NCI-H2081 treated with DMSO at 0.1 percent for 48 hours (cell line): ENCODE measurements at places on chromosomes 7 and 10.

DNA sequence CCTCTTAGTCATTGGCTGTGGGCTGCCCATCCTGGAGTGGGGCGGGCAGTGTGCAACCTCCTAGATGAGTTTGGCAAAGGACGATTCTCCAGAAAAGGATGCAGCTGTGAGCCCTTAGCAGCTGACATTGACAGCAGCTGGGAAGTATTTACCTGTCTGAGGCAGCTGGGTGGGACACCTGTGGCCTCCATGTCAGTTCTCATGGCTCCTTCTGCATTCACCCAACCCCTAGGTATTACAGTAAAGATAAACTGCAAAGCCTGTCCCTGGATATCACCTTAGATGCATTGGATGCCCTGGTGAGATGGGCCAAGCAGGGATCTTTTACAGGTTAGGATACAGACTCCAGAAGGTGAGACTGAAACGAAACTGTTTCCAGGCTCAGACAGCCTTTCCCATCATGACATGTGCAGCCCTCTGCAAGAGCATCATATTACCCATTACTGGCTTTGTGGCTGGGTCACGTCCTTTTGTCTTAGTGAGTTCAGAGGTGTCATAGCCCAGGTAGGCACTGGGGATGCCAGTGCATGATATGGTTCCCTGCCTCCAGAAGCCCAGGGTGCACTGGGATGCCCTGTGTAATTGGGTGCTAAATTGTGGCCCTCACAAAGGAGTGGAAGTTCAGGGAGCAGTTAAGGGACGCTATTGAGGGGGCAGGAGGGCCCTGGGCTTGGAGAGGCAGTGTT, 28.9 kb downstream of the MINDY4 start:
- DNase-seq = no peak

DNA sequence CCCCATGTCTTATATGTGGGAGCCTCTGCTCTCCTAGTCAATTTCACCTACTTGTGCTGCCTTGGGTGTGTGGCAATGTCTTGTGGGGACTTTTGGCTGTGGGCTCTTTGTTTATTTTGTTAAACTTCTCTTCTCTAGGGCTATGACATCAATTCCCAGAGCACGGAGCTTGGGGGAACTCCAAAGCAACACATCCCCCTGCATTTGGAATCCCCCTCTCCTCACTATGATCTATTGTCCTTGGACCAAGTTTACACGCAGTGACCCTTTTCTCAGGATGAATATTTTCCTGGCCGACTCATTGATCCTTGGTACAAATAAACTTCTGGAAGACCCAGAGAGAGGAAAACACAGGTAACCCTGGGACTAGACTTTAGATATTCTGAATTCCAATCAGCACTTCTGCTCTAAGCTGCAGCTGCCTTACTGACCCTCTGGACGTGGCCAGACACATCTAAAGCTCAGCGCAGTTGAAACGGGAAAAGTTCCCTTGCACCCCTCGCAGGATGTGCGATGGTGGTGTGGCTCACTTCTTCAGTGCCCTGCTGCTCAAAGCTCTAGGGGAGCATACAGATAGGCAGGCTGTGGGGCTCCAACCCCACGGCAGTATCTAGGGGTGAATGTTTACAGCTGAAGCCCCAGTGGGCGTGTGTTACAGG, 110.8 kb downstream of the TMEM178B start:
- DNase-seq = no peak

GRCh38 chr10:48231699-48232315, 42.7 kb downstream of the FRMPD2 start:
- no peak for DNase-seq

GRCh38 chr10:92238586-92239098, 52.2 kb downstream of the CPEB3 start:
- no peak for DNase-seq

GRCh38 chr7:42650171-42650570, 261.7 kb downstream of the C7orf25 start:
- no peak for DNase-seq

GRCh38 chr10:33157103-33157502, 177.4 kb downstream of the NRP1 start:
- DNase-seq = no peak

DNA sequence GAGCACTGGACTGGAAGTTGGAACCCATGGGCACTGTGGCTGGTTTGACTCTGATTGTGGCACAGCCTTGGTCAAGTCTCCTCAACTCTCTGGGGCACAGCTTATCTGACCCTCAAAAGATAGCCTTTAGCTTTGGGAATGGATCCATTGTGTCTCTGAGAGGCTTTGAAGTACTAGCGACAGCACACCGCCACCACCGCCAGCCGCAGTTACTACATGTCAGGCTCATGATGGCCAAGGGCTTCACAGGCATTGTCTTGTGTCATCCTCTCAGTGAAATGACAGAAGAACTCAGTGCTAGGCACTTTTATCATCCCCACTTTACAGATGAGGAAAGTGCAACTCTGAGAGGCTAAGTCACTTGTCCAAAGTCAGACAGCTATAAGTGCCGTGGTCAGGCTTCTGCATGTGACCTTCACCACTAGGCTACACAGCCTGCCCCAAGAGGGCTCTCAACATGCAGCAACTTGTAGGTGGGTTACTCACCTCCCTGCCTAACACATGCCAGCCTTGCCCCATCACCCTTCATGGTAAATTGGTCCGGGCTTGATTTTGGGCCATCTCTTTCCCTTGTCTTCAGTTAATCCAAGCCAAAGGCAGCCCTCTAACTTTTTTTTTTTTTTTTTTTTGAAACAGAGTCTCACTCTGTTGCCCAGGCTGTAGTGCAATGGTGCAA, 44.1 kb downstream of the C10orf105 start:
- DNase-seq = no peak

GRCh38 chr10:1173091-1173490, 116.9 kb downstream of the WDR37 start:
- DNase-seq = no peak

DNA sequence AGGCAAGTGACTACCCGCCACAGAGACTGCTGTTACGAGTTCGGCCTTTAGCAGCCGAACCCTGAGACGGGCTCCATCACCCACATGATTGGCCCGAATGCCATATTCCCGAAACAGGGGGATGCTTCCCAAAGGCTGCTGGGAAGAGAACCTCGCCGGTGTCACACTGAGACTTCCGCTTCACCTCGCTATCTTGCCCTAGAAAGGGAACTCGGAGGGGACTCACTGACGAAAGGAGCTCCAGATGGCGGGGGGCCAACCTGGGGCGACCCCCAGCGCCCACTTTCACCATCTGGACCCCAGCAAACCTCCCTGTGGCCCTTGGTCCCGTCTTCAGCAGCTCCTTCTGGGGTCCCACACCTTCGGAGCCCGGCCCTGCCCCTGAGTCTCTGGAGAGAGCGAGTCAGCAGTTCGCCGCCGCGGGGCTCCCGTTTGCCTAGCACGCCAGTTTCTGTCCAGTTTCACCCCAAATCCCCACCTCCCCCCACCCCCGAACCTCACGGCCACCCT, 529 bp downstream of the HPS1 start:
- DNase-seq = no peak

DNA sequence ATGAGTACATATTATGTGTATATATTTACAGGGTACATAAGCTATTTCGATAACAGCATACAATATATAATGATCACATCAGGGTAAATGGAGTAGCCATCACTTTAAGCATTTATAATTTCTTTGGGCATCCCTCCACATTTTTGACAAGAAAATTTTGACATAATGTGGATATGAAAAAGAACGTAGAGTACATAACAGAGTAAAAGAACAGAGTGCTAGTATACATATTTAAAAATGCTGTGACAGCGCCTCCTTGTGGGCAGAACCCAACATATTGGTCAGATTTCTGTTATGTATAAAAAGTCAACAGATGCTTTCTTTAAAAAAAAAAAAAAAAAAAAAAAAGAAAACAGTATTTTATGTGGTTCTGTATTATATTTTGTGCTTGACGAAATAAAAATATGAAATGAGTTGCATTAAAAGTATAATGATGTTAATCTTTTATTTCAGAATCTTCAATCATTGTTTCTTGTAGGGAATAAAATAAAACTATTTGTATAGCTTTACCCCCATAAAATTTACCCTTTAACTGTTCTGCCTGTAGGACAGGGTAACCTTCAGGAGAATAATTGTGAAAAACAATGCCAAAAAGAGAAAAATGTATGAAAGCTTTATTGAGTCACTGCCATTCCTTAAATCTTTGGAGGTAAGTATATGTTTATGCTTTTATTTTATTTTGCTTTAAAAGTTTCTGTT, 18.3 kb upstream of the HBP1 start:
- peak; percentile 50 for DNase-seq

DNA sequence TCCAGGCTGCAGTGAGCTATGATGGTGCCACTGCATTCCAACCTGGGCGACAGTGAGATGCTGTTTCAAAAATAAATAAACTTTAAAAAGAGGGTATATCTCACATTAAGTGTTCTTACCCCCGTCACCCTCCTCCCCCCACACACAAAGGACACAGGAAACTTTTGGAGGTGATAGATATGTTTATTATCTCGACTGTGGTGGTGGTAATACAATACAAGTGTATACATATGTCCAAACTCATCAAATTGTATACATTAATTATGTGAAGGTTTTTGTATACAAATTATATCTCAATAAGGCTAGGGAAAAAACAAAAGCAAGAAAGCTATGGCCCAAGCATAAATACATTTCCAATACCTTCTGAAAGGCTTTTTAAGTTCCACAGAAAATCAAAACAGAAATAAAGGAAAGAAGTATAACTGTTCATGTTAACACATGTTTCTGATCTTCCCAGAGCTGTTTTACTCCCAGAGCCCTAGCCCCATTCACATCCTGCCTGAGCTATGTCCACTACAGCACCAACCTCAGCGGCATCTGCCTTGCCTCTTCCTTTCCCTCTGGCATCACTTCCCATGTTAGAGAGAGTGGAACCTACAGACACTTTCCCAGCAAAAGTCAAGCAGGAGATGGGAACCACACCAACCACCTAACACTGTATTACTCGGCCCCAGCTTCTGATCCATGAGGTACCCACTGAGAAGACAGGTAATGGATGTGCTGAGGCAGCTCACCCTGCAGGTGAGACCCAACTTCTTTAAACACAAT, 48.1 kb downstream of the SGMS1 start:
- DNase-seq = no peak

DNA sequence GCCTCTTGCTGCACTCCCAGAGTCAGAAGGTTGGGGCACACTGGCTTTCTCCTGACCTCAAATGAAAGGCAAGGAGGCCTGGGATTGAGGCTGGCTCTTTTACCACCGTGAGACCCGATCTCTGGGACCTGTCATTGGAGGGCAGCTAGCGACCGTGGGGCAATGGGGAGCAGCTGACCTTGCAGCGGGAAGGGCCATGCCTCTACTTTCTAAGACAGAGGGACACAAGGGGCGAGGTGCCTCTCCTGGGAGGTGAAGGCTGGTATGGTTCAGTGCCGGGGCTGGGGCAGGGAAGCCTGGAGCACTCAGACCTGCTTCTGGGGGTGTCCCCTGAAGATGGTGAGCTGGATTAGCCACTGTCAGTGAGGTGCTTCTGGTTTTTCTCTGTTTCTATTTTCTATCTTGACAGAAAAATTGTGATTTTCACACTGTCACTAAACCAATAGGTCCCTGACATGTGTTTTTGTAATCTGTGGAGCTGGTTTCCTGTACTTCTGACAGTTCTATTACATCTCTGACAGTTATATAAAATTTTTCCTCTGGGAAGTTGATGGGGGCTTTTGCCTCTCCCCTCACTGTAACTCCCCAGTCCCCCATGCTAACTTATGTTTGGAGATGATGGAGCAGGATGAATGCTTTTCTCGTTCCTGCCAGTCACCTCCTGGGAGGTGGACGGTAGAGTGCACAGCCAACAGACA, 340.8 kb downstream of the RPS24 start:
- no peak for DNase-seq

DNA sequence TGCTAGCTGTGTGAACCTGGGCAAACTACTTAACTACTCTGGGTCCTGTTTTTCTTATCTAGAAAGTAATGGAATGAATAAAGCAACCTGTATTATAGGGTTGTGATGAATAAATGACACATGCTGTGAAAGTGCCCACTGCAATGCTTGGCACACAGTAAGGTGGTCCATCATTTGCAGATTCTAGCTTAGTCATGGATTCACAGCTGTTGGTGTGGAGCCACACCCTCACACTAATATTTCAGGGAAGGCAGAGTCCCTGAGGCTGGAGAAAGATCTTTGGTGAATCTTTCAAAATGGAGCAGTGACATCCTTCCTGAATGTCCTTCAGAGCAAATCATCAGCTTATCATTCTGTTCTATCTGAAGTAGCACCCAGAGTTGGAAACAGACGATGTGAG, 60.6 kb downstream of the A1CF start:
- no peak for DNase-seq

- no peak for DNase-seq
These were observed 2.3 kb upstream of the CTTNBP2 start for GRCh38 chr7:117875566-117875965.

DNA sequence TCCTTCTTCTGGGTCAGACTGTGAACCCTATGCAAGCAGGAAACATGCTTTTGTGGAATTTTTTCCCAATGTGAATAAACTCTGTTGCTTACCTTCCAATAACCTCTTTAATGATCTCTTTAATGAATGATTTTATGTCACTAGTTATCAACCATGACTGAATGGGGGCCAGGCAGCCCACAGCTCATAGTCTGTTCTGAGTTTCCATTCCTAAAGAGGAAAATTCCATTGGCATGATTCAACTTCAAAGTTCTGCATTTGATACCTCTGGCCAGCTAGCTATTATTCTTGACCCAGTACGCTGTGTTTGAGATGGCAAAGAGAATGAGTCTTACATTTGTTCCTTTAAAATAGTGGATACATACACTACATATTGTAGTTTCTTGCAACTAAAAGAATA, 867.8 kb upstream of the CELF2 start:
- no peak for DNase-seq

- no peak for DNase-seq
These were observed 95.3 kb downstream of the GALNT11 start for GRCh38 chr7:152120776-152121175.

GRCh38 chr7:28778786-28779185, 179.3 kb downstream of the TRIL start:
- no peak for DNase-seq

DNA sequence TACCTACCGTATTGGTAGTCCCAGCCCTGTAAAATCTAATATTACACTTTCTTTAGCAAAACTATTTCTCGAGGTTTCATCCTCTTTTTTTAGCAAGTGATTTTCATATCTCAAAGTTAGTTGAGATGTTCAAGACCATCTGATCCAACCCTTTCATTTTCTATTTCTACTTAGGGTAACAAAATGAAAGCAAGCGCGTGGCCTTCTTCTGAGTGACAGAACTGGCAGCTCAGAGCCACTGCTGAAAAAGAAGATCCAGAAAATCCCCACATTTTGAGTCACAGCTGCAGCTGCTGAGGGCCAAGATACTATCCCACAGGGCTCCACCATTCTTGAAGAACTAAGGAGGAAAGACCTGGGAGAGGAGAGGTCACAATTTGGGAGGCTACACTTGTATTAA, 24.8 kb upstream of the ZNF800 start:
- DNase-seq = no peak

- no peak for DNase-seq
These were observed 148.7 kb downstream of the C7orf25 start for GRCh38 chr7:42763137-42763551.

GRCh38 chr7:130476297-130477150, 15.4 kb upstream of the MEST start:
- DNase-seq = no peak
